Calu3 (cell line): ENCODE measurements at places on chromosomes 3 and 15. TPM values are rescaled to one million over a fixed set of nuclear protein-coding genes. Genes with fewer than 3 reads are reported as not detected.
A peak's percentile ranks its signal among the peaks of the same experiment; 100 is the strongest.

DNA sequence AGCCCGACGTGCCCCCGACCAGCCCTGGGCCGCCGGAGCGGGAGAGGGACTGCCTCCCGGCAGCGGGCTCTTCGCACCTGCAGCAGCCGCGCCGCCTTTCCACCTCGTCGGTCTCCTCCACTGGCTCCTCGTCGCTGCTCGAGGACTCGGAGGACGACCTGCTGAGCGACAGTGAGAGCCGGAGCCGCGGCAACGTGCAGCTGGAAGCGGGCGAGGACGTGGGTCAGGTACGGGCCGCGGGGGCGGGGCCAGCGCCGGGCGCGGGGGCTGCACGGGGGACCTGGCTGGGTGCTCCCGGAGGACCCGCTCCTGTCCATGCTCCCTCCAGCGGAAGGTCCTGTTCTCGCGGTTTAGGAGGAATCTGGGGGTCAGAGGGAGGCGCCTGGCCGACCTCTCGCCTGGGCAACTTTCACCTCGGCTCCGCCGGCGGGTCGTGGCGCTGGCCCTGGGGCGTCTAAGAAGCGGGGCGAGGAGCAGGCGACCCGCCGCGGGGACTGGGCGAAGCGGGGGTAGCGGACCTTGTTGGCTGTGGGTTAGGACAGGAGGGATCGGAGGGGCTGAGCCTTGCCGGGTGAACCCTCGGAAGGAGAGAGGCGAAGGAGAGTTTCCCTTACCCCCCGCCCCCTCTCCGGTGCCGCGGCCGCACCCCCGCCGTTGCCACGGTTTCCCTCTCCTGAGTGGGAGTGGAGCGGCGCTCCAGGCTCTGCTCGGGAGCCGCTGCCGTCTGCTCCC lies 682 bp downstream of the ITPKA start:
- peaks cover 12% of the 10 kb centered on the region for H3K27me3 ChIP-seq
- H3K36me3 ChIP-seq, result peaks cover 8% of the 10 kb centered on the region
- peak overlapping the region; percentile 46 for H3K4me3 ChIP-seq
- peak; percentile 25 for DNase-seq

TIMP4 gene
- 0.22 and 0.28 TPM in 2 replicates for total RNA-seq

CLEC3B gene
- not detected in 2 replicates for total RNA-seq

DNA sequence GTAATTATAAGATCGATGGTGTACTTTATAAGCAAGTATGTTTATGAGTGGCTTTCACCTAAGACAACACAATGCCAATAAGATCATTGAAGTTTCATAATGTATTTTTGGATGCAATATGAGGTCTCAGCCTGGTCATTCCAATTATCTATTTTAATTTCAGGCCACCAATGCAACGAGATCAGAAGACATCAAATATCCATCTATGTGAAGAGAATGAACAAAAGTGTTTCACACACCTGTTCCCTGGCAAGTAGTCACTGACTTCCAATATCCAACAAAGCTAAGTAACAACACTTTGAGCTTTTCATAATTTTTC lies 53.6 kb upstream of the TMCO5A start:
- DNase-seq, result no peak
- no peak overlapping the region for H3K4me3 ChIP-seq
- no peaks in the 10 kb centered on the region for H3K36me3 ChIP-seq
- H3K4me1 ChIP-seq, result no peaks in the 10 kb centered on the region
- no peak overlapping the region for H3K27ac ChIP-seq
- H3K27me3 ChIP-seq, result no peaks in the 10 kb centered on the region

DNA sequence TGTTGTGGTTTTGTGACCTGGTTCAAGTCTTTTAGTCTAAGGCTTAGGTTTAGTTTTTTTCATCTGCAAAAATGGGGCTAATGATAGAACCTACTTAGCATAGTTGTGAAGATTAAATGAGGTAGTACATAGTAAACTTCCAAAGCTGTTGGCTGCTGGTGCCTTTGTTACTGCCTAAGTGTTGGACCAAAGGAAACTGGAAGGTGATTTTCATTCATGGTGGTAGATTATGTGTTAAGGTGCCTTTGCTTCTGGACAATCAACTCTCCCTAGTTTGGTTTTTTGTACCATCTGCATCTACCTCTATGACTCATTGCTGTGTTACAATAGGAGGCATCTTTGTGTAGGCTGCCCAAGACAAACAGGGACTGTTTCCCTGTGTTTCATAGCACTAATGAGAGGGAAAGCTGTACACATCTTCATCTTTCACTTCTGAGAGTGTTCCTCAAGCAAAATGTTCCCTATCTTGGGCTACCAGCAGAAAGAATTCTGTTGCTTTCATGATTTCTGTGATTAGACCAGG lies 3.2 kb downstream of the MAP2K1 start:
- DNase-seq, result no peak
- no peak overlapping the region for H3K4me3 ChIP-seq
- peaks cover 33% of the 10 kb centered on the region for H3K36me3 ChIP-seq
- peaks cover 45% of the 10 kb centered on the region for H3K4me1 ChIP-seq
- no peak overlapping the region for H3K27ac ChIP-seq

DNA sequence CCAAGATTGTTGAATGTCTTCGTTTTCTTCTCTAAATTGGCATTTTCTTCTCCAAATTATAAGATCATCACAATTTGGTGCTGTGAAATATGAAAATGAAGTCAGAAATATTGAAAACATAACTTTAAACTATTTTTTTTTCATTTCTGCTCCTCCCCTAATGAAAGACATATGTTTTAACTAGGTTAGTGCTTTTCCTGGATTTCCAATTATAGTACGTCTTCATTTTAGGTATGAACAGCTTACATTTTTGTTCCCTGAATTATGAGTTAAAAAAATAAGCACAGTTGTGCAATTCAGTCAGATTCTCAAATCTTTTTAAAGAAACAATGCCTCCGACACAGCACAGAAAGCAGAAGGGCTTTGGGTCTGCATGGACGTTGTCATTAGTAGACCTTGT lies 83.5 kb upstream of the CFAP20DC start:
- H3K27ac ChIP-seq, result no peak overlapping the region
- no peaks in the 10 kb centered on the region for H3K4me1 ChIP-seq
- no peaks in the 10 kb centered on the region for H3K27me3 ChIP-seq
- no peak overlapping the region for H3K4me3 ChIP-seq
- no peaks in the 10 kb centered on the region for H3K36me3 ChIP-seq

DNA sequence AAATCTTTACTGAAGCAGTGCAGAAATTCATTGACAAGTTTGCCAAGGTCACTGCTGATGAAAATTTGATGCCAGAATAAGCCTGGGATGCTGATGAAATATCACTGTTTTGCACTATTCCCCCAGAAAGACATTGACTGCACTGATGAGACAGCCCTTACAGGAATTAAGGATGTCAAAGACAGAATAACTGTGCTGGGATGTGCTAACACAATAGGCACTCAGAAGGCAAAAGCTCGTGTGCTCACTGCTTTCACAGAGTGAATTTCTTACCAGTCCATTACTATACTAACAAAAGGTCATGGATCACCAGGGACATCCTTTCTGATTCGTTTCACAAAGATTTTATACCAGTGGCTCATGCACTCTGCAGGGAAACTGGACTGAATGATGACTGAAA lies 69.4 kb downstream of the MCF2L2 start:
- H3K27me3 ChIP-seq, result no peaks in the 10 kb centered on the region
- H3K4me1 ChIP-seq, result no peaks in the 10 kb centered on the region
- no peak for DNase-seq
- H3K36me3 ChIP-seq, result no peaks in the 10 kb centered on the region

PLIN1 gene
- total RNA-seq, result 0.35 and 0.37 TPM in 2 replicates

ZDHHC19 gene
- total RNA-seq, result not detected in 2 replicates

- H3K27me3 ChIP-seq, result no peaks in the 10 kb centered on the region
- H3K27ac ChIP-seq, result no peak overlapping the region
- no peaks in the 10 kb centered on the region for H3K36me3 ChIP-seq
- no peak overlapping the region for H3K4me3 ChIP-seq
- no peak for DNase-seq
- no peaks in the 10 kb centered on the region for H3K4me1 ChIP-seq
These were observed 7.0 kb upstream of the CPNE9 start for GRCh38 chr3:9696480-9697220.

GRCh38 chr15:59177317-59177660 lies 29.4 kb upstream of the LDHAL6B start:
- no peak for DNase-seq
- H3K4me1 ChIP-seq, result peaks cover 14% of the 10 kb centered on the region
- no peaks in the 10 kb centered on the region for H3K27me3 ChIP-seq
- H3K27ac ChIP-seq, result peak overlapping the region; percentile 18
- H3K36me3 ChIP-seq, result peaks cover 86% of the 10 kb centered on the region

DNA sequence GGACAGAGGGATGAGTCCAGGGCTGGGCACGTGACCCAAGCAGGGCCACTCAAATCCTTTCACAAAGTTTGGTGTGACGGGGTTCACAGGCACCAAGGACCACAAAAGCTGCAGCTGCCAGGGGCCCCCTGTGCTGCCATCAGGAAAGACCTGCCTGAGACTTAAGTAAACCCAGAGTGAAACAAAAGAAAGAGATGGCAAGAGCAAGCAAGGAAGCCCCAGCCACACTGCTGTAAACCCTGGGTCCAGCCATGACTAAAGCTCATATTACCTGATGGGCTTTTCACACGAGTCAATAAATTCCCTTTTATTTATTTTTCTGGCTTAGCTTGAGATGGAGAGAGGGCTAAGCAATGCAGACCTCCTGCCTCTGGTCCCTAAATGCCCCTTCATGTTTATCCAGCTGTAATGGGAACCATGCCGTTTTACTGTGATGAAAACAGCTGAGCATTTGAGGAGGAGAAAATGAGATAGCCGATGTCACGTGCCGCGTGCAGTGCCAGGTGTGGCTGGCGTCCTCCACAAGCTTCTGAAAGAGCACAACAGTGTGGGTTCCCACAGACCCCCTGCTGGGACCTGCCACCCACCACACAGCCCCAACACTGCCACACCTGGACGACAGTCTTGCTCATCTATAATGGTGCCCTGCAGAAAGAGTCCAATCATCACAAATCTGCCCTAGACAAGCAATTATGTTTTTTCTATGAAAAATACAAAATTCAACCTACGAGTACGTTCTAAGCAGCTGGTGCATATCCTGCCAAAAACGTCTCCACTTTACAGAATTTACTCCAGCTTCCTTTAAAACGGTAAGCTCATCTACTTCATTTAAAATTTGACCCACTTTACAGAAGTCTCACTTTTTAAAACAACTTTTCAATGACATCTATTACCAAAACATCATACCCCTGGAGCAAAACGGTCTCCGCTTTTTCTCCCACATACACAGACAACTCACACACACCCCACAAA lies 34.2 kb downstream of the ADAMTS17 start:
- DNase-seq, result no peak
- no peak overlapping the region for H3K27ac ChIP-seq
- H3K4me1 ChIP-seq, result no peaks in the 10 kb centered on the region
- no peaks in the 10 kb centered on the region for H3K36me3 ChIP-seq
- H3K4me3 ChIP-seq, result no peak overlapping the region

DNA sequence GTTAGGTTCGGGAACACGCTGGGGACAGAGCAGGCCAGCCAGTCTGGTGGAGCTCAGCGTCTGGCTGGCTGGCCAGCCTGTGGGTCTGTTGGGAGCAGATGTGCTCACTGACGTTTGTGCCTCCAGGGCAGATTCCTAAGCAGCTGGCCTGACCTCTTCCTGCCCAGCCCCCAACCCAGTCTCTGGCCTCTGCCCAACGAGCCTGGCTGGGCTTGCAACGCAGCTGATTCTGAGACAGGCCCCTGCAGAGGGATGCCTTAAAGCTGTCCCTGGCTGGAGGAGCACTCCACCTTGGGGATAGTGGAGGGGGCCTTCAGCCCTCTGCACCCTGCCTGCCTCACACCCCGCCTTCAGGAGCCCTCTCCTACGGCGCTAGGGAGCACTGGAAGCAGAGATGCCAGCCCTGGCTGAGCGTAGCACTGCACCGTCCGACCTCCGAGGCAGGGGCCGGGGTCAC lies 46.0 kb downstream of the KLF13 start:
- no peaks in the 10 kb centered on the region for H3K36me3 ChIP-seq
- DNase-seq, result no peak
- H3K27ac ChIP-seq, result no peak overlapping the region
- H3K4me1 ChIP-seq, result no peaks in the 10 kb centered on the region
- no peak overlapping the region for H3K4me3 ChIP-seq

OR5H14 gene
- 0.05 TPM in 1 of 2 replicates, not detected in the other for total RNA-seq

GRCh38 chr3:175839366-175840005 lies 980.4 kb downstream of the NAALADL2 start:
- H3K4me3 ChIP-seq, result no peak overlapping the region
- H3K36me3 ChIP-seq, result no peaks in the 10 kb centered on the region
- no peak overlapping the region for H3K27ac ChIP-seq
- H3K4me1 ChIP-seq, result no peaks in the 10 kb centered on the region
- DNase-seq, result no peak

DNA sequence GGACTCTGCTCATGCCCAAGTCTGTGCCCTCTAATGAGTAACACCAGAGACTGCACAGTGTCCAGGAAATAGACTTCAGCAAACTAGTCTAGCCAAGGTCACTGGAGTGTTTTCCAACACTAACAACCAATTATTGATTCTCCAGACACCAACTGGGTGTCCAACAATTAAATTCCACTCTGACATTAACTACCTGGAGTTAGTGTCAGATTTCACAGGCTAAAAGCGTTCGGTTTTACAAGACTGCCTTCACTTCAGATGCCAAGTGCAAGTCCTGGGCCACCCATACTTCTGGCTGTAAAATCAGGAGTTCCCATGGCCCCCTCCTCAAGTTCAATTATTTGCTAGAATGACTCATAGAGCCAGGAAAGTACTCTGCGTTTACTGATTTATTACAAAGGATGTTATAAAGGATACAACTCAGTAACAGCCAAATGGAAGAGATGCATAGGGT lies 20.8 kb upstream of the CFAP161 start:
- H3K36me3 ChIP-seq, result no peaks in the 10 kb centered on the region
- H3K4me1 ChIP-seq, result peaks cover 16% of the 10 kb centered on the region
- no peak overlapping the region for H3K27ac ChIP-seq

USP13 gene
- total RNA-seq, result 25.5 and 29.8 TPM in 2 replicates

DNA sequence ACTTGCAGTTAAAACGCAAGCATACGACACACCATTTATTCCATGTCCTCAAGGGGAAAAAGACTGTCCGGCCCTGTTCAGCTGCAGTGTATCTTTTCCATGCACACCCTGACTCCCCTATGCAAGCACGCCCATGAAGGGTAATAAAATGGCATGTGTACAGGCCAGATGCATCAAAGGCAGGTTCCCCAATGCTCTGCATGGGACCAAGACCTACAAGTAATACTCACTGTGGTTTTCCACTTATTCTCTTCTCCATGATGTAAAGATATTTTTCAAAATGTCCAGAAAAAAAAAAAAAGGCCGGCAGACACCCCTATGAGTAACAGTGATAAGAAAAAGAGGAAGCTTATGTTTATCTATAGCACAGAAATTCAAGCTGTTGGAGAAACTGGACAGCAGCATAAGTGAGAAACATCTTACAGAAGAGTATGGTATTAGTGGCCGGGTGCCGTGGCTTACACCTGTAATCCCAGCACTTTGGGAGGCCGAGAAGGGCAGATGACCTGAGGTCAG lies 70.8 kb downstream of the MCF2L2 start:
- H3K4me1 ChIP-seq, result no peaks in the 10 kb centered on the region
- H3K27ac ChIP-seq, result no peak overlapping the region
- no peak for DNase-seq
- H3K36me3 ChIP-seq, result no peaks in the 10 kb centered on the region
- H3K27me3 ChIP-seq, result no peaks in the 10 kb centered on the region

- DNase-seq, result no peak
- no peaks in the 10 kb centered on the region for H3K27me3 ChIP-seq
- peaks cover 8% of the 10 kb centered on the region for H3K4me1 ChIP-seq
- H3K4me3 ChIP-seq, result no peak overlapping the region
These were observed 13.8 kb upstream of the KCNMB2 start for GRCh38 chr3:178522200-178523052.

RAD51 gene
- total RNA-seq, result 12.8 and 14.5 TPM in 2 replicates

GRCh38 chr3:110180733-110181132 lies 843.4 kb upstream of the DPPA4 start:
- H3K27ac ChIP-seq, result no peak overlapping the region
- H3K4me3 ChIP-seq, result no peak overlapping the region
- H3K27me3 ChIP-seq, result no peaks in the 10 kb centered on the region
- no peaks in the 10 kb centered on the region for H3K4me1 ChIP-seq
- no peaks in the 10 kb centered on the region for H3K36me3 ChIP-seq

GRCh38 chr15:38745626-38746025 lies 181.0 kb upstream of the RASGRP1 start:
- H3K4me3 ChIP-seq, result no peak overlapping the region
- H3K4me1 ChIP-seq, result no peaks in the 10 kb centered on the region
- H3K36me3 ChIP-seq, result no peaks in the 10 kb centered on the region
- H3K27me3 ChIP-seq, result peaks cover 18% of the 10 kb centered on the region
